RWPE1 (cell line): ENCODE measurements at places on chromosomes 1 and 21.

DNA sequence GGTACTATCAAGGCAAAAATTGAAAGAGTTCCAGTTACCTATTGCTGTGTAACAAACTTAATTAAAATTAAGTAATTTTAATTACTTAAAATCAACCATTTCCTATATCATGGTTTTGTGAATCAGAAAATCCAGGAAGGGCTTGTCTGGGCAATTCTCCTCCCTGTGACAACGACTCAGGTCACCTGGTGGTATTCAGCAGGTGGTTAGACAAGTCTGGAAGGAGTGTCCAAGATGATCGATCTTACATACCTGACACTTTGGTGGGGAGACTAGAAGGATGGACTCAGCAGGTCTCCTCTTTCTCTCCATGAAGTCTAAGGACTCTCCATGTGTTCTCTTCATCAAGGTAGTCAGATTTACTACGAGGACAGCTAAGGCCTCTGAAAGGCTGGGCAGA, 22.9 kb downstream of the SERPINC1 start:
- DNase-seq = no peak

DNA sequence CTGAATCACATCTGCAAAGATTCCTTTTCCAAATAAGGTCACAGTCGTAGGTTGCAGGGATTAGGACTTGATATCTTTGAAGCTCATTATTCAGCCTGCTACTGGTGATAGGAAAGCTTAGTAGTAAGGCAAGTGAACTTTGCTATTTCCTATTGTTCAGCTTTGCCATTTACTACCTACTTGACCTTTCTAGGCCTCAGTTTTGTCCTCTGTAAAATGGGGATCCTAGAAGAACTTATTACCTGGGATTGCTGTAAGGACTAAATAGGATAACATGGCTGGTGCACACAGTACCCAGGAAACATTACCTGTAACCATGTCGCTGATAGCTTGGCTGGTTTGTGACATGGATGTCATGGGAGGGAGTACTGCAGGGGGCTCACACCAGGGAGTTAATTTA, 24.5 kb downstream of the UMODL1 start:
- no peak for DNase-seq

DNA sequence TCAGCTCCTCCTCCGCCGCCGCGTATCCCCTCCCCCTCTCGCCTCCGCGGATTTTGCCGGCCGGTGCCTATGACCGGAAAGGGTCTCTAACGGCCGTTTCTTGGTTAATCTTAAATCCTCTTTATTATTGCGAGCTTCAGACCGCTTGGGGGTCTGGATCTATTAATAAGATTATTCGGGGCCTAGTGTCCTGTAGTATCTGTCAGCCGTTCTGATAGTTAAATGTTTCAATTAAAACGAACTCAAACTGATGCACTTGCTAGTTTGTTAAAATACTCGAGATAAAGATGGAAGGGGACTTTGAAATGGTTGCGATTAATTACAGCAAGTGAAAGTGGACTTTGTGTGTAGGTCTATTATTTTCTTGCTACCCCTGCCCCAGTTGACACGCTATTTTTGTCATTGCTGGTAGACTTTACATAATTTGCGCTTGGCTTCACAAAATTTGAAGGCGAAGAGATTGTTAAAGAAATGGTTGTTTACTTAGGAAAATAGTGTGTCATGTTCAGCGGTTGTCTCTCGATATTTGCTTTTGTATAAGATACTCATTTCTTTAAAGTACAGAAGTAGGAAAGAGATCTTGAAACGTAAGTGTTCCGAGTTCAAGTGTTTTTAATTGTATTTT, 779 bp downstream of the SON start:
- no peak for DNase-seq

DNA sequence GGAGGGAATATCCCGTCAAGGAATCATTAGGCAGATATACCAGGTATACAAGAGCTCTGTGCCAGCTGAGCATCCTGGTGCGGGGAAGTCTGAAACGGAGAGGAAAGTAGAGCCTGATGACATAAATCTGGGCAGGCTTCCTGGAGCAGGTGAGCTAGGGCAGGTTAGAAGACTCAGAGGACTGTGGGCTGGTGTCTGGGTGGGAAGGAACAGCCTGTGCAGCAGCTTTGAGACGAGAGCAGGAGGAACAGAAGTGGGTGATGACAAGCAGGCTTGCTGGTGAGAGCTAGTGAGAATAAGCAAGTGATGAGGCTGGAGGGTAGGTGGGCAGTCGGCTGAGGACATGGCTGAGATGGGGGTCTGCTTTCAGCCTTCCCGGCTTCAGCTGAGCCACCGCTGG, 6.7 kb downstream of the CELSR2 start:
- DNase-seq = no peak

DNA sequence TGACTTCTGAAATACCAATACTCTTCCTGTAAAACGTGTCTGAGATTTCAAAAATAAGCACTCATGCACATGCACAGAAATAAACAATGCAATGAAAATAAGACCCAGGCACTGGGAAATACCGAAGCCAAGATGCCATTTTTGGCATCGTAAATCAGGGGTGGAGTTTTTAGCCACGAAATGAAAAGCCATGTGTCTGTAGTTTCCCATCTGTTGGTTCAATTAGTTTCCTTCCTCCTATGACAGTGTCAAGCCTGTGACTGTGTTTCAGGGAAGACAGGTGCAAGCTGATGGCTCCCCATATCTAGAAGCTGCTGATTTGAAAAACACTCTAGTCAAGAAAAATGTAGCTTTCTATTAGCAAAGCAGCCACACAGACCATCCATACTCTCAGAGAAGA, 480.4 kb upstream of the CAMK1G start:
- no peak for DNase-seq

DNA sequence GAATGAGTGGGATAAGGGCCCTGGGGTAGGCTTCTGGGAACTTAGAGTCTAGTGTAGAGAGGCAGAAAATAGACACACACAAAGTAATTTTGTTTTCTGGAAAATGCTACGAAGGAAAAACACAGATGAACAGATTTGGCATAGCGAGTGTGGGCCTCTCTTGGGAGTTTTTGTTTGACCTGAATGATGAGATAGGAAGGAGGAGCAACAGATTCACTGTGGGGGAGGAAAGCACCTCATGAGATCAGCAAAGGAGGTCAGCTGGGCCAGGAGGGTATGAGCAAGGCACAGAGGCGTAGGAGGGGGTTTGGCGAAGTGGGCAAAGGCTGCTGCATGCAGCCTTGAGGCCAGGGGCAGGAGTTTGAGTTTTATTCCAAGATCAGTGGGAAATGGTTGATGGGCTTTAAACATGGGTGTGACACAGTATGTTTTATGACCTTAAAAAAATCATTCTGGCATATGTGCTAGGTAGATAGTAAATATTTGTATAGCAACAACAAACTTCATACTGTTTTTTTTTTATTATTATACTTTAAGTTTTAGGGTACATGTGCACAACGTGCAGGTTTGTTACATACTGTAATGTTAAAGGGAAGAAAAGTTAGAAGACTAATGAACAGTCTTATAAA, 57.9 kb downstream of the FGGY start:
- DNase-seq = no peak

DNA sequence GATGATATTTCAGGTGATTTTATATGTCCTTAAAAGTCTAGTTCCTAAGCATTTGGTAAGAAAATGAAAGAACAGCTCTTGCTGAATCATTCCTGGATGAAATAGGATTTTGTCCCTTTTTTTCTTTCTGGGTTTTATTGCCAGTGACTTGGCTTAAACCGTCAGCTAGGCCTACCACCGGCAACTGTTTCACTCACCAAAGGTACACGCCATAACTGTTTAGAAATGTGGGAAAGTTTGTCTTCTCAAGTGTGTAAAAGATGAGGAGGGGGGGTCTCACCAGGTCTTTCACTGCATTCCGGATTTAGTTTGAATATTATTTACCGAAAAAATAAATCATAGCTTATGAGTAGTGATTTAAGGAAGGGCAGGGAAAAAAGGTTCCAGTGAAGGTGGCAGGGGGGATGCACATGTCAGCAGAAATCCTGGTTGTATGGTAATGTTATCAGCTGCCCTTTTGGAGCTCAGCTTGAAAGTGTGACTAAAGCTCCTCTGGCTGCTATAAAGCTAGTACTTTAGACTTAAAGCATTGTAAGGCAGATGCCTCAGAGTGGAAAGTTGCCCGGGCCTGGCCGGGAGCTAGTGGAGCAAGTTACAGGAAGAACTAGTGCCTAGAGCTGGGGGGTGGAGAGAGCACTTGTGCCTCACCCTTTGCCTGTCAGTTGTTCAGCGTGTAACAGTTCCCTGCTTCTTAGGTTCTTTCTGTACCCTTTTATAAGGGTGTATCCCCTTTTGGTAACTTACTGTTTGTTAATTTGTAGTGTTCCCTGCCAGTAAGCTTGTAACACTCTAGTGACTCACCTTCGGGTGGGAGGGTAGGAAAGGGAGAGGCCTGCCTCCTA, 3.1 kb downstream of the ATP1A1 start:
- DNase-seq = peak; percentile 86

GRCh38 chr1:187646536-187647107, 817.9 kb downstream of the PLA2G4A start:
- no peak for DNase-seq

GRCh38 chr1:67601955-67602354, 83.0 kb upstream of the GADD45A start:
- no peak for DNase-seq

DNA sequence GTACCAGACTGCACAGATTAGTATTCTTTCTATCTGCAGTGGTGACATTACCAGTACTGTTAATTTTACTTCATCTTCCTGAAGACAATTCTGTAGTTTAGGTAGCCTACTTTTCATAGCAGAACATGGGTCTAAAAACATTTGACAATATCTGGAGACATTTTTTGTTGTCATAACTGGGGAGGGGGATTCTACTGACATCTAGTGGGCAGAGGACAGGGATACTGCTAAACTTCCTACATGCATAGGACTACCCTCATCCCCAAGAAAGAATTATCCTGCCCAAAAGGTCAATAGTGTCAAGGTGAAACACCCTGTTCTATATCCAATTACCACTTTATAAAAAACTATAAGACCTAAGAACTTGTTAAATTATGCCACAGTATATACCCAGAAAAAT, 3.4 kb upstream of the ARHGAP29 start:
- DNase-seq = no peak

GRCh38 chr21:45319461-45320211, 31.9 kb upstream of the POFUT2 start:
- no peak for DNase-seq

- no peak for DNase-seq
Observed at GRCh38 chr1:214660900-214661299, 57.9 kb downstream of the CENPF start.

DNA sequence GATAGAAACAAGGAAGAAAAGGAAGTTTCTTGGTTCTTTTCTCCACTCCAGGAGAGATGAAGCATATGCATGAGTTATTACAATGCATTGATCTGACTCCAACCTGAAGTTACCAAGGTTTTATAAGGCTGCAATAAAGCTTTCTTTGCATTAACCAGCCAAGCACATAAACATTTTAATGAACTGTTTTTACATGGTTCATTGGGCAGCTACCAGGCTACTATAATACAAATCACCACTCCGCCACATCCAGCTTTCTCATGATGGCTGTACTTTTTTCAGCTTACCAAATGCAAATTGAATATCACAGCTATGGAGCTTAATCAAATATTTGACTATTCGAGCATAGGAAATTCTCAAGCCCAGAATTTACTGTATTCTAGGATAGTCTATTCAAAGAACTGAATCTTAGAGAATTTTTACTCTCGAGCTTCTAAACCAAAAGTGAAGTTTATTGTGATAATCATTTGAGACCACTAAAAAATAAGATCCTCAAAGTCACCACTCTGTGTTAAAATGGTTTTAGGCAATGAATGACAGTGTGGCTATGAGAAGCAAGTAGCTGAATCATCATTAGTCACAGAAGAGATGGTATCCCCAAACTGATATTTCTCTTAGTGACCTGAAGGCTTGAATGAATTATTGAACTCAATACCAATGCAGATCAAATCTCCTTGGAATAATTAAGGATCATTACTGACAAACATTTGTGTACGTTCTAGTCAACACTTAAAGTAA, 58.6 kb upstream of the ZNF281 start:
- DNase-seq = peak; percentile 19

- no peak for DNase-seq
Observed at GRCh38 chr1:8152731-8153702, 126.9 kb upstream of the ERRFI1 start.

DNA sequence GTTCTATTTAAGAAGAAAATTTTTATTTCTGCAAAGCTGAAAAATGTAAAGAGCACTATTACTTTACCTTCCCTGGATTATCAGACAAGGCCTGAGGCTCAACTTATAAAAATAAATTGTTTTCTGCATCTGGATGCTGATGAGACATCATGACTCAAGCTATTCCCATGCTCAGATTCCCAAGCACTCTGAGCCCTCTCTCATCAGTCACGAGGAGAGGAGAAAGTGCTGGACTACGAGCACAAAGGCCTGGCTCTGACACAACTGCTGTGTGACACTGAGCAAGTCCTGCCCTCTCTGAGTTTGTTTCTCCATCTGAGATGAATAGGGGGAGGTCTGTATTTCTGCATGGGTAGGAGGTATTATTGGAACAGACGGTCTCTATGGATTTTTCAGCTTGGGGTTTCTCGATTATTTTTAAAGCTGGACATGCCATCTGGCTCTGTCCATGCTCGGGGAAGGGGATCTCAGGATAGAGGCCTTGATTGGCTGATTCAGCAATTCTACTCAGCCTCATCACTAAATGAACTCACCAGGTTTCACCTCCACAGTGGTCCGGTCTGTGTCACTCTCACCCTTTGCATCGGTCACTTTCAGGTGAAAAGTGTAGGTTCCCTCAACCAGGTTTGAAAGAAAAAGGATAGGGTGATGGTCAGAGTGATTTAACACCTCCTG, 107.7 kb downstream of the KIAA0319L start:
- peak; percentile 70 for DNase-seq

- DNase-seq = peak; percentile 62
Observed at GRCh38 chr1:238061967-238062613, 171.4 kb upstream of the ZP4 start.

- DNase-seq = no peak
Observed at GRCh38 chr1:230808281-230808872, 59.9 kb downstream of the C1orf198 start.

DNA sequence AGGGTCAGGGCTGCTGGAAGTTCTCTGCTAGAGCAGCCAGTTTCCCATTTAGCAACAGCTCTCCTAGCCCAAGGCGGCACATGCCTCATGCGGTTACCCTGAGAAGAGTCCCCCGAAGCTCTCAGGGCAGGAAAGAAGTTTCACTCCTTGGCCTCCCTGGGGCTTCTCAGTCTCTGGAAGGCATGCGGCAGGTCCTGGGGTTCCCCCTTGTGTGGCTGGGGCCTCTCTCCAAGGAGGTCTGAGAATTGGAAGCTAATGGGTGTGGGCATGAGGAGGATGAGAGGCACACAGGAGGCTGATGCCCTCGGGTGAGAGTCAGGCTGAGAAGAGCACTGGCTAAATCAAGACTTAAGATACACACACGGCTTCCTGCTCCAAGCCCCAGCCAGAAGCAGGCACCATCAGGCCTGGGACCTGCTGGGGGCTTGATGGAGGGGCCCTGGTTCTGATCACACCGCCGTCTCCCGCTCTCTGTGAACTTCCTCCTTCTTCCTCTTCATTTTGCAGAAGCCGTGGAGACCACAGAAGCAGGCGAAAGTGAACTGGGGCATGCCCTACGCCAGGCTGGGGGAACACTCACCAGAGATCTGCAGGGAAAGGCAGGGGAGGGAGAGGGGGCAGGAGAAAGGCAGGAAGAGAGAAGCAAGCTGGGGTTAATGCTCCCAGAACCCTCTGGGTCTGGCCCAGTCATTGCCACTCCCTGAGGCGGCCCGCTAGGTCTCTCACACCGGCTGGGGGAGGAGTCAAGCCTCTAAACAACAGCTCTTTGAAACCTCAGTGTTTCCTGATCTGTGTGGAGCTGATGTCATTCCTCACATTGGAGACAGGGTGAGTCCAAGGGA, 15.1 kb downstream of the BLACAT1 start:
- peak; percentile 95 for DNase-seq

GRCh38 chr1:90746857-90747256, 29.8 kb upstream of the BARHL2 start:
- no peak for DNase-seq
